Effector memory CD8-positive, alpha-beta T cell (primary cell): ENCODE measurements at places on chromosomes 5 and 9.

GRCh38 chr5:179284751-179285631, 60.3 kb downstream of the ADAMTS2 start:
- H3K27me3 ChIP-seq, result no peaks in the 10 kb centered on the region
- H3K4me3 ChIP-seq, result no peak overlapping the region
- H3K4me1 ChIP-seq, result no peaks in the 10 kb centered on the region
- H3K27ac ChIP-seq, result no peak overlapping the region
- no peak for DNase-seq

GRCh38 chr5:134603059-134603458, 29.6 kb downstream of the SAR1B start:
- H3K4me3 ChIP-seq, result no peak overlapping the region
- H3K4me1 ChIP-seq, result no peaks in the 10 kb centered on the region
- H3K36me3 ChIP-seq, result peaks cover 47% of the 10 kb centered on the region
- H3K27ac ChIP-seq, result peak overlapping the region; percentile 70
- H3K27me3 ChIP-seq, result no peaks in the 10 kb centered on the region

- no peaks in the 10 kb centered on the region for H3K36me3 ChIP-seq
- no peaks in the 10 kb centered on the region for H3K4me1 ChIP-seq
- no peak overlapping the region for H3K27ac ChIP-seq
- H3K27me3 ChIP-seq, result peaks cover 8% of the 10 kb centered on the region
- DNase-seq, result no peak
These were observed 46.3 kb downstream of the MAST4 start for GRCh38 chr5:66642538-66642937.

DNA sequence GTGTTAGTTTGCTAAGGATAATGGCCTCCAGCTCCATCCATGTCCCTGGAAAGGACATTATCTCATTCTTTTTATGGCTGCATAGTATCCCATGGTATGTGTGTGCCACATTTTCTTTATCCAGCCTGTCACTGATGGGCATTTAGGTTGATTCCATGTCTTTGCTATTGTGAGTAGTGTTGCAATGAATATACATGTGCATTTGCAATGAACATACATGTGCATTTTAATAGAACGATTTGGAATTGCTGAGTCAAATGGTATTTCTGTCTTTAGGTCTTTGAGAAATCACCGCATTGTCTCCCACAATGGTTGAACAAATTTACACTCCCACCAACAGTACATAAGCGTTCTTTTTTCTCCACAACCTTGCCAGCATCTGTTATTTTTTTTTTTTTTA, 37.7 kb downstream of the DRD1 start:
- H3K27ac ChIP-seq, result no peak overlapping the region
- no peak for DNase-seq
- H3K4me3 ChIP-seq, result no peak overlapping the region
- H3K27me3 ChIP-seq, result peaks cover 6% of the 10 kb centered on the region
- H3K4me1 ChIP-seq, result no peaks in the 10 kb centered on the region
- no peaks in the 10 kb centered on the region for H3K36me3 ChIP-seq

DNA sequence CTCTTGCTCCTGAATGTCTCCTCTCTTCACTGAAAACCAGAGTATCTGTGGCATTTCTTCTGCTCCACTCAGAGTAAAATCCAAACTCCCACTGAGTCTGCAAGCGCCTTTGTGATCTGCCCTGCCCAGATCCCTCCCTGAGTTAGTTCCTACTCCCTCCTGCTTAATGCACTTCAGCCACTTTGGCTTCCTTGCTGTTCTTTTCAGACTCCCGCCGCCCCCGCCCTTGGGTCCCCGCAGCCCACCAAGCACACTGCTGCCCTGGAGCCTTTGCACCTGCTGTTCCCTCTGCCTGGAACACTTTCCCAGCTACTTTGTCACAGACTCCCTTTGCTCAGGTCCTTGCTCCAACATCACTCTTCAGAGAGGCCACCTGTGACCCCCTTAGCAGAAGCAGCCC, 127.2 kb upstream of the SLC25A48 start:
- no peak for DNase-seq
- H3K27me3 ChIP-seq, result peaks cover 19% of the 10 kb centered on the region
- no peaks in the 10 kb centered on the region for H3K36me3 ChIP-seq
- no peak overlapping the region for H3K4me3 ChIP-seq
- no peak overlapping the region for H3K27ac ChIP-seq
- H3K4me1 ChIP-seq, result no peaks in the 10 kb centered on the region

GRCh38 chr5:151880324-151880723, 44.3 kb downstream of the GLRA1 start:
- no peaks in the 10 kb centered on the region for H3K4me1 ChIP-seq
- no peaks in the 10 kb centered on the region for H3K27me3 ChIP-seq
- H3K36me3 ChIP-seq, result no peaks in the 10 kb centered on the region
- no peak overlapping the region for H3K27ac ChIP-seq

DNA sequence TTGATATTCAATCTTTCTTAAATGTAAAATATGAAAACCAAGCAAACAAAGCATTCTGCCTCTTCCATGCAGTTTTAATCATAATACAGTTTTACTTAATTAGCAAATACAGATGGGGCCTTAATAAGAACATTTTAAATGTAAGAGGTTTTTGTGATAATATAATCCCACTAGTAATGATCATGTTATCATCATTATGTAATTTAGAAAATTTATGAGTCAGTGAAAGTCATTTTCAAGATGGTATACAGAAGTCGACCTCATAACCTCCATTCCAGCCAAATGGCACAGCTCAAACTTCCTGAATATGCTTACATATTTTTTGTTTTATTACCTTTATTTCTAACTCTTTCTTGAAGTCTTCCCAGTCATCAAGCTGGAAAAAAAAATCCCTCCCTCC, 102.2 kb upstream of the GNA14 start:
- H3K36me3 ChIP-seq, result peaks cover 3% of the 10 kb centered on the region
- no peaks in the 10 kb centered on the region for H3K27me3 ChIP-seq
- DNase-seq, result no peak
- H3K27ac ChIP-seq, result no peak overlapping the region

- H3K4me3 ChIP-seq, result no peak overlapping the region
- H3K27ac ChIP-seq, result no peak overlapping the region
- no peaks in the 10 kb centered on the region for H3K27me3 ChIP-seq
- H3K4me1 ChIP-seq, result no peaks in the 10 kb centered on the region
- no peak for DNase-seq
- no peaks in the 10 kb centered on the region for H3K36me3 ChIP-seq
These were observed 227.3 kb upstream of the CDH18 start for GRCh38 chr5:20215257-20215656.

GRCh38 chr9:133553123-133553522, 18.6 kb downstream of the ADAMTSL2 start:
- H3K27me3 ChIP-seq, result peaks cover 28% of the 10 kb centered on the region
- no peak overlapping the region for H3K27ac ChIP-seq
- no peaks in the 10 kb centered on the region for H3K36me3 ChIP-seq

GRCh38 chr5:124739634-124740025, 6.8 kb downstream of the ZNF608 start:
- peaks cover 13% of the 10 kb centered on the region for H3K27me3 ChIP-seq
- no peaks in the 10 kb centered on the region for H3K36me3 ChIP-seq
- no peak overlapping the region for H3K4me3 ChIP-seq
- no peaks in the 10 kb centered on the region for H3K4me1 ChIP-seq

DNA sequence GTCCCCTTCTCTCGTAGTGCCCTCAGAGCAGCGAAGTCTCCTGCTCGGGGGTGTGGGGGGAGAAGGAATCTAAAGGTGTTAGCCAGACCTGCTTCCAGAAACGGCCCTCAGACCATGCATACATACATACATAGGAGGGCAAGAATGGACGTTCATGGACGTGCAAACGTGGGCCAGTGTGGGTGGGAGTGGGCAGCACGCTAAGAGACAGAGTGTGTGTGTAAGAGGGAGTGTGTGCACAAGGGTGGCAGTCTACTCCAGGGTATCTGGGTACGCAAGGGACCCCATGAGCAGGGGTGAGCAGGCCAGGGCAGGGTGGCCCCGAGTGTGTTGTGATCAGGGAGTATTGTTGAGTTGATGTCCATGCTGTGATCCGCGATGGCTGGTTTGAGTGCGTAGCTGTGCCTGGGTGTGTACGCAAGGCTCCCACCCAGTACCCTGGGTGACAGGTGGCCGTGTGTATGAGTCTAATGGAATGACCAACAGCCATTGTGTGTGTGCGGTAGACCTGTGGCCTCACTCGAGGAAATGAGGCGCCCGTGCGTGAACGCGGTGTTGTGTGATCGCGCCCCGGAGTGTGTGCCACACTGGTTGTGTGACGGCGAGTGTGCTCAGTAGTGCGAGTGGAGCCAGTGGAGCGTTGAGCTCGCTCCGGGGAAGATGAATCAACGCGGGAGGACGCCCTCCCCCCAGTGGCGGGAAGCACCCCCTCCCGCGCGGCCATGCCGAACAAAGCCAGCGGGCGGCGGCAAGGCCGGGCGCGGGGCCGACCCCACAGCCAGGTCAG, 826 bp downstream of the GPRIN1 start:
- peaks cover 13% of the 10 kb centered on the region for H3K4me1 ChIP-seq
- peaks cover 21% of the 10 kb centered on the region for H3K36me3 ChIP-seq
- H3K4me3 ChIP-seq, result peak overlapping the region; percentile 91
- peaks cover 22% of the 10 kb centered on the region for H3K27me3 ChIP-seq

- peaks cover 13% of the 10 kb centered on the region for H3K4me1 ChIP-seq
- H3K4me3 ChIP-seq, result peak overlapping the region; percentile 95
- no peaks in the 10 kb centered on the region for H3K27me3 ChIP-seq
- no peak for DNase-seq
- H3K27ac ChIP-seq, result no peak overlapping the region
These were observed 1.6 kb downstream of the SLC22A4 start for GRCh38 chr5:132295505-132296411.

GRCh38 chr5:140252470-140253126, 50.3 kb downstream of the PFDN1 start:
- H3K4me3 ChIP-seq, result peak overlapping the region; percentile 36
- peaks cover 4% of the 10 kb centered on the region for H3K36me3 ChIP-seq
- H3K27me3 ChIP-seq, result no peaks in the 10 kb centered on the region
- peaks cover 27% of the 10 kb centered on the region for H3K4me1 ChIP-seq
- peak overlapping the region; percentile 84 for H3K27ac ChIP-seq

GRCh38 chr9:106119176-106119575, 424.8 kb downstream of the TMEM38B start:
- H3K4me3 ChIP-seq, result no peak overlapping the region
- no peak overlapping the region for H3K27ac ChIP-seq
- no peak for DNase-seq
- H3K27me3 ChIP-seq, result no peaks in the 10 kb centered on the region
- H3K4me1 ChIP-seq, result no peaks in the 10 kb centered on the region
- H3K36me3 ChIP-seq, result no peaks in the 10 kb centered on the region

GRCh38 chr5:138725818-138726416, 27.3 kb upstream of the CTNNA1 start:
- H3K36me3 ChIP-seq, result peaks cover 3% of the 10 kb centered on the region
- peaks cover 7% of the 10 kb centered on the region for H3K4me1 ChIP-seq
- H3K4me3 ChIP-seq, result no peak overlapping the region
- H3K27me3 ChIP-seq, result peaks cover 89% of the 10 kb centered on the region

DNA sequence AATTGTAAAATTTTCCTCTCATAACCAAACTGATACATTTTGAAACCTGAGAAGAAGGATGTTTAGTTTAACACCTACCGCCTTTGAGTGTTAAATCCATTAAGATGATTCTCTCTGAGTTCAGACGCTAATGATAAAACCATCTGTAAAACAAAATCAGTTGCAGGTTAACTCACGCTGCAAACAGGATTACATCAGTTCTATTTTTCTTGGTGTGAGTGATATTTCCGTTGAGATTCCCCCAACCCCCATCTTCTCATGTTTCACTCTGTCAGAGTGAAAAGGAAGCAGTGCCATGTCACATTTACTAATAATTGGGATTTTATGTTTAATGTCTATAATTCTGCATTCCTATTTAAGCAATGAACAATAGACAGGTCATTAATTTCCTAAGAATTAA, 146.5 kb downstream of the FANCC start:
- no peak for DNase-seq
- no peak overlapping the region for H3K27ac ChIP-seq
- no peaks in the 10 kb centered on the region for H3K27me3 ChIP-seq
- no peaks in the 10 kb centered on the region for H3K4me1 ChIP-seq
- peaks cover 3% of the 10 kb centered on the region for H3K36me3 ChIP-seq
- no peak overlapping the region for H3K4me3 ChIP-seq

DNA sequence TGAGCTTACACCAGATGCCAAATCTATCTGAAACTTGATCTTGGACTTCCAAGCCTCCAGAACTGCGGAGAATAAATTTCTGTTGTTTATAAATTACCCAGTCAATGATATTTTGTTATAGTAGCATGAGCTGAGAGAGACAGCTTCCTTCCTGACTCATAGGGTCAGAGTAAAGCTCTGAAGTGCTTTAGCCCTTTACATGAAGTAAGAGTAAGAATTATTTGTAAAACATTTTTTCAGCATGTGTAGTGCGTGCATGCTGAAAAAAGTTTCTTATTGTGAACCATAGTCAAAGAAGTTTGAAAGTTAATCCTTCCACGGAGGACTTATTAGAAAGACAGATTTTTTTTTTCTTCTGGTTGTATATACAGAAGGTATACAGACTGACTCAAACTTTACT, 172.4 kb downstream of the DMRT2 start:
- H3K27me3 ChIP-seq, result no peaks in the 10 kb centered on the region
- no peak for DNase-seq
- no peak overlapping the region for H3K27ac ChIP-seq
- H3K36me3 ChIP-seq, result no peaks in the 10 kb centered on the region

DNA sequence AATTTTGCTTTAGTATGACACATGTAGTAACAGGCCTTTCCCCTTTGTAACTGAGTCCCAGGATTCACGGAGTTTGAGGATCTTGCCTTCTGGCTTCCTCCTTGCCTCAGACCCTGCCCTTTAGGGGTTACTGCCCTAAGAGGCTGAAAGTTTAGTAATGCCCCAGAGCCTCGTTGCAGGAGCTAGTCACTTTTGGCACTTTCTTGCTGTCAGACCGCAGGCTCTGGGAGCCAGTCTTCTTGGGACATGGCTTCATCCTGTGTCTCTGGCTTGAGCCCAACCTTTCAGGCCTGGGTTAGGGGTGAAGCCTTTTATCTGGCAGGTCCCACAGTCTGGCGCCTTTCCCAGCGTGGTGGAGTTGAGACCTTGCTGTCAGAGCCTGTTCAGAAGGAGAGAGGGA, 185.6 kb upstream of the DMRT1 start:
- no peak overlapping the region for H3K27ac ChIP-seq
- H3K36me3 ChIP-seq, result peaks cover 3% of the 10 kb centered on the region
- no peak for DNase-seq
- peaks cover 4% of the 10 kb centered on the region for H3K4me1 ChIP-seq
- no peaks in the 10 kb centered on the region for H3K27me3 ChIP-seq

GRCh38 chr5:176608142-176608705, 1.7 kb downstream of the GPRIN1 start:
- DNase-seq, result no peak
- H3K27ac ChIP-seq, result no peak overlapping the region
- peaks cover 22% of the 10 kb centered on the region for H3K27me3 ChIP-seq
- H3K36me3 ChIP-seq, result peaks cover 21% of the 10 kb centered on the region
- H3K4me1 ChIP-seq, result peaks cover 13% of the 10 kb centered on the region

DNA sequence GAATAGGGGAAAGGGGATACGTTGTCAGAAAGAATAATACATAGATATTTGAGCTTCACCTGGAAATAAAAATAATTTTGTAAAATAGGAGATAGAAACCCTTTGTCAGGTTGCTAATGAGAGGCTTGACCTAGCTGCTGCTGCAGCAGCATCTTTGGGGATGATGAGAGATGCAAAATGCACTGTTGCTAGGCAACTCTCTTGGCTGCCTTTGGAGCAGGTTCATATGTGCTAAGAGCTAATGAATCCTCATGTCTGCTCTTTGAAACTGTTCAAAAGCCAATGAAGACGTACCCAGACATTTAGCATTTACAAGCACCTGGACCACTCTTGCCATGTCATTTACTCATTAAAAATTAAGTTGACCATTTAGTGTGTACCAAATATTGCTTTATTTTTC, 121.7 kb downstream of the FOCAD start:
- no peak overlapping the region for H3K27ac ChIP-seq
- H3K4me1 ChIP-seq, result peaks cover 2% of the 10 kb centered on the region
- H3K36me3 ChIP-seq, result no peaks in the 10 kb centered on the region
- DNase-seq, result no peak
- H3K4me3 ChIP-seq, result no peak overlapping the region

- DNase-seq, result no peak
- H3K36me3 ChIP-seq, result no peaks in the 10 kb centered on the region
- no peak overlapping the region for H3K27ac ChIP-seq
- no peak overlapping the region for H3K4me3 ChIP-seq
- H3K4me1 ChIP-seq, result no peaks in the 10 kb centered on the region
- H3K27me3 ChIP-seq, result peaks cover 29% of the 10 kb centered on the region
These were observed 89.8 kb upstream of the COL5A1 start for GRCh38 chr9:134551644-134552348.
